ENCODE measurements at places on chromosomes 6 and 20.

- DNase-seq = peak; percentile 61
Observed at GRCh38 chr6:48476257-48476656, 365.3 kb upstream of the PTCHD4 start.

GRCh38 chr20:2430538-2430937, 40.1 kb downstream of the SNRPB start:
- no peak for DNase-seq

DNA sequence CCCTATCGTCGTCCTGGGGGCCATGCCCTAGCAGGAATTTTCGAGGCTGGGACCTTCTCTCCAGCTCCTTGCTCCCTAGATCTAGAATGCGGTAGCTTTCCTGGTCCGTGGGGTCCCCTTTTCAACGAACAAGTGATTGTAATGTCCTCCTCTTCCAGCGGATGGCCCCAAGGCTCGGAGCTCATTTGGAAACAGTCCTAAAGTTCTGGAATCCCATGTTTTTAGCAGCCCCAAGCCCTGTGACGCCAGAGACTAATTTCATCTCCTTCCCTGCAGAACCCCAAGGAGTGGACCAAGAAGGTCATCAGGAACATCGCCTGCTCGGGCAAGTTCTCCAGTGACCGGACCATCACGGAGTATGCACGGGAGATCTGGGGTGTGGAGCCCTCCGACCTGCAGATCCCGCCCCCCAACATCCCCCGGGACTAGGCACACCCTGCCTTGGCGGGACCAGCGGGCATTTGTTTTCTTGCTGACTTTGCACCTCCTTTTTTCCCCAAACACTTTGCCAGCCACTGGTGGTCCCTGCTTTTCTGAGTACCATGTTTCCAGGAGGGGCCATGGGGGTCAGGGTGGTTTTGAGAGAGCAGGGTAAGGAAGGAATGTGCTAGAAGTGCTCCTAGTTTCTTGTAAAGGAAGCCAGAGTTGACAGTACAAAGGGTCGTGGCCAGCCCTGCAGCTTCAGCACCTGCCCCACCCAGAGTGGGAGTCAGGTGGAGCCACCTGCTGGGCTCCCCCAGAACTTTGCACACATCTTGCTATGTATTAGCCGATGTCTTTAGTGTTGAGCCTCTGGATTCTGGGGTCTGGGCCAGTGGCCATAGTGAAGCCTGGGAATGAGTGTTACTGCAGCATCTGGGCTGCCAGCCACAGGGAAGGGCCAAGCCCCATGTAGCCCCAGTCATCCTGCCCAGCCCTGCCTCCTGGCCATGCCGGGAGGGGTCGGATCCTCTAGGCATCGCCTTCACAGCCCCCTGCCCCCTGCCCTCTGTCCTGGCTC, 48.5 kb downstream of the PYGB start:
- DNase-seq = peak; percentile 57

GRCh38 chr6:131281471-131282270, 146.4 kb downstream of the AKAP7 start:
- DNase-seq = peak; percentile 23

- no peak for DNase-seq
Observed at GRCh38 chr20:35597186-35597585, 18.4 kb upstream of the SPAG4 start.

DNA sequence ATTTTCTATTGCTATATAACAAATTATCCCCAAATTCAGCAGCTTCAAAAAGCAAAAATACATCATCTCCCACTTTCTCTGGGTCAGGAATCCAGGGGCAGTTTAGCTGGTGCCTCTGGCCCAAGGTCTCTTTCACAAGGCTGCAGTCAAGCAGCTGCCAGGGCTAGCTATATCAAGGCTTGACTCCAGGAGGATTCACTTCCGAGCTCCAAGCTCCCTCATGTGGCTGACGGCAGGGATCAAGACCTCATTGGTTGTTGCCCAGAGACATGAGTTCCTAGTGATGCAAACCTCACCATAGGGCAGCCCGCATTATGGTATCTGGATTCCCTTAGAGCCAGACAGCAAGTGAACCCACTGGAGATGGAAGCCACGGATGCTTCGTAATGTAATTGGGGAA, 1.3 kb upstream of the VNN1 start:
- peak; percentile 71 for DNase-seq
